ENCODE measurements at places on chromosomes 4 and X.

DNA sequence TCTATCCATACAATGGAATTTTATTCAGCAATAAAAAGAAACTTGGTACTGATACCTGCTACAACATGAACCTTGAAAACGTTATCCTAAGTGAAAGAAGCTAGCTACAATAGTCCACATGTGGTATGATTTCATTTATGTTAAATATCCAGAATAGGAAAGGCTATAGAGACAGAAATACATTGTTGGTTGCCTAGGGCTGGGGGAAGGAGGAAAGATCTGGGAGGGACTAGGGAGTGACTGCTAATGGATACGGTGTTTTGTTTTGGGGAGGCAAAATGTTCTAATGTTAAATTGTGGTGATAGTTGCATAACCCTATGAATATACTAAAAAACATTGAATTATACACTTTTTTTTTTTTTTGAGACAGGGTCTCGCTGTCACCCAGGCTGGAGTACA lies 141.1 kb upstream of the ARX start:
- no peak for DNase-seq

DNA sequence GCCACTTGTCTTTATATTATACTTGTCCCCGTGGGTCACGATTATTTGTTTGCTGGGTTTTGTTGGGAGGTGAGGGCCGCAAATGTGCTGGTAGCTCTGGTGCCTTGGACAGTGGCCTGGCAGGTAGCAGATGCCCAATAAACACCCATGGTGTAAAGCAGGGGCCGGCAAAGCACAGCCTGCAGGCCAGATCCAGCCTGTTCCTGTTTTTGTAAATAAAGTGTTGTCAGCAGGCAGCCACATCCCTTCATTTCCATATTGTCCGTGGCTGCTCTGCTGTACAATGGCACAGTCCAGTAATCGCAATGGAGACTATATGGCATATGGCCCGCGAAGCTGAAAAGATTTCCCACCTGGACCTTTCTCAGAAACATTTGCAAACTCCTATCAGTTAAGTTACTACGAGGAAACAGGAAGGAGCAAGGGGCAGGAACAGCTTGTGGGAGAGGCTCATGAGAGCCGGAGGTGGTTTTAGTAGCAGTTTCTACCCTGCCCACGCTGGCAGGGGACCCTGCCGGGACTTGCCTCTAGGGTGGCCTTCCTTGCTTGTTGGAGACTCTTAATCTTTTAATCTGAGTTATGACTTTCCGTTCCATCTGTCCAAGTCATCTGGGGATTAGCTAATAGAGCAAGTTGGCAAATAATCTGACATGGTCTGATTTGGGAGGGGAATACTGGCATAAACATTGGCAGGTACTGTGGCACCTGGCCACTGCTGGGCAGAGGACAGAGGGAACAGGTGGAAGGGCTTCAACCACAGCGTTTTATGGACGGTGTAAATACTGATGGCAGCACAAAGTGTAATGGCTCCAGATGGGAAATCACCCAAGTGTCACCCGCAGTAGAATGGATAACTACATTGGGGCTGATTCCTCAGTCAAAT lies 19.6 kb downstream of the CLCN4 start:
- DNase-seq, result no peak

- no peak for DNase-seq
These were observed 93.9 kb downstream of the CEP44 start for GRCh38 chr4:174377613-174378012.

GRCh38 chrX:51697397-51697796 lies 12.9 kb upstream of the CENPVL1 start:
- DNase-seq, result no peak

GRCh38 chr4:166064721-166065120 lies 191.7 kb downstream of the TLL1 start:
- DNase-seq, result no peak

- DNase-seq, result no peak
These were observed 51.5 kb upstream of the ETNPPL start for GRCh38 chr4:108814326-108814725.

GRCh38 chr4:40990236-40990898 lies 224.0 kb downstream of the APBB2 start:
- no peak for DNase-seq

DNA sequence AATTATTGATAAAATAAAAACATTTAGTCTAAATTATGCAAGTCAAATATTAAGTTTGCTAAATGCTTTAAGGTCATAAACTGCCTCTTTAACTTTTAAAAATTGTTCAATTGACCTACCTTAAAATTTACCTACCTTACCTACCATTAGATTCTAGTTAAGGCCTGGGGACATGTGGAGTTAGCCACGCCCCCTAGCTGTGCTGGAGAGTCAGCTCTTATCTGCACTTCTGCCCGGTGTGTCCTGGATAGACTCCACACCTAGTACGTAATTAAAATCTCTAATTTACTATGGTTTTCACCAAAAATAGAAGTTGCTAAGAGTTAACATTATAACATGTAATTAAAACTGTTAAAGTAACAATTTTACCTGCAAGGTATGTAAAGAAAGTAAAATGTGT lies 22.7 kb downstream of the TENM3 start:
- DNase-seq, result no peak

DNA sequence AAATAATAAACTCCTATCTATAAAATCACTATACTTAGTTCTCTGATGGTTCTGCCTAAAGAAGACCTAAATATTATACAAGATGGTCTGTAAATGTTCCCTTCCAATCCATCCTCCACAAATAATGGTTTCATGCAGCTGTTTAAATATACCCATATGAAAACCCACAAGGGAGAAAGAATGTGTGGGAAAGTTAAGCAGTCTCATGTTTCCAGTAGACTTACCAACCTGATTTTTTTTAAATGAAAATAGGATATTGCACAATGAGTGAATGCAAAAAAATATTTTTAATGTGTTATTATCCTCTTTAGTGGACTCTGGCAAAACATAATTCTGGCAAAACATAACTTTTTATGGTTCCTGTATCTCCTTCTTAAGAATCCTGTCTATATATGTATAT lies 23.3 kb downstream of the CAMK2D start:
- DNase-seq, result no peak

DNA sequence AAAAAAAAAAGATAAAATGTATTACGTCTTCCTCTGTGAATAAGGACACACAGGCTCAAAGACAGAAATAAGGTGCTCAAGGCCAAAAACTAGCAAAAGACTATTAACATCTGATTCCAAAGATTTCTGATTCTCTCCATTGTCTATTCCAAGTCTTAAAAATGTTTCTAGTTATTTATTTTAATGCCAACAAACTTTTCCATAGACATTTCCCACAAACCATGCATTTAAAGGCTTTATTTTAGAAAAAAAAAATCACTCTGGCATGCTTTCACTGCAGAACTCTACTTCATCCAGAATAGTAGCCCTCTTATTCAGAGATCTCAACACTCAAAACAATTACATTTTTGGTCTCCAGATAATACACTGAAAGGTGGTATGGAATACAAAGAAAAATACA lies 545.0 kb upstream of the TENM3 start:
- no peak for DNase-seq

GRCh38 chrX:42752730-42753129 lies 25.2 kb downstream of the PPP1R2C start:
- no peak for DNase-seq

GRCh38 chr4:14902342-14902741 lies 99.9 kb upstream of the CPEB2 start:
- DNase-seq, result no peak

DNA sequence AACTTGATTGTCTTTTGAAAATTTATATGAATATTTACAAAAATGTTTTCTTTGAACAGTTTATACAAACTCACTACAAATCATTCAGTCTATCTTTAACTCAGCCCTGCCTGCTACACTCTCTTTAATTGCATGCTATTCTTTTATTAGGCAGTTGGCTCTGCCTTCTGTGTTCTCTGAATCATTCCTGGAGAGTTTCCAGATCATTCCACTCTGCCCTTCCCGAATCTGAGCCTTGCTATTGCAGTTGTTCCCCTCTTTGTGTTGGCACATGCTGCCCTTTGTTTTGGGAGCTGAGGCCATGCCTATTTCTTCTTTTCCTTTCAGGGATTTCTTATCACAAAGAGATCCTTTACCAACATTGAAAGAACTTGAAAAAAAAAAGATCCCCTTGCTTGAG lies 8.7 kb upstream of the TECRL start:
- no peak for DNase-seq

DNA sequence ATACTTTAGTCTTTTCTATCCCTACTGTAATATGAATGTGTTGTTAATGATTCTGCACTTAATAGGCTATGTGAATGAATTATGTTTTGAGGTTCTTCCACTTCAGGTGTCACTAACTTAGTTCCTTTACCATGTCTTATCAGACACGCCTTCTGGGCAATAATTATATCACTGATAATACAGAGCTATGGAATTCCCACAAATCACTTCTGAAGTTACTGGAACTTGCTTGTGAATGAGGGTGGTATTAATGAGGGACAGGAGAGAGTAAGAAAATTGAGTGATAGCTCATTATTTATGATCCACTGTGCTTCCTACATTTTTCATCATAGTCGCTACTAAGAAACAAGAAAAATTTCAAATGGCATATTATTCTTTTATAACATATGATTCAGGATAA lies 130.0 kb downstream of the PDLIM5 start:
- no peak for DNase-seq

- DNase-seq, result no peak
These were observed 1.1 kb upstream of the DKK2 start for GRCh38 chr4:107037199-107037584.

DNA sequence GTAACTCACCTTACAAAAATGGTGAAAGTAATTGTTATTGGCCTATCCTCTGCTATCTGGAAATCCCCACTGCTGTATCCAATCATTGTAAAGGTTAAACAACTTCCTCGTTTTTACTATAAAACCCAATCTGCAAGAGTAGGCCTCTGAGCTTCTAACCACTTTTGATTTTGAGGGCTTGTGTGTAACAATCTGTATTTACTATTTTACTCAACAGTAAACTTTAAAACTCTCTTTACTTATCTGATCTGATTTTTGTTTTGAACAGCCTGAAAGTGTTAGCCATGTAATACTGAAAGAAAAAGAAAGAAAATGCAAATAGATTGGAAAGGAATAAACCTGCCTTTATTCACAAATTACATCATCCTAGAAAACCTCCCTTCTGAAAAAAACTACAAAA lies 63.1 kb downstream of the SLC10A7 start:
- DNase-seq, result no peak

DNA sequence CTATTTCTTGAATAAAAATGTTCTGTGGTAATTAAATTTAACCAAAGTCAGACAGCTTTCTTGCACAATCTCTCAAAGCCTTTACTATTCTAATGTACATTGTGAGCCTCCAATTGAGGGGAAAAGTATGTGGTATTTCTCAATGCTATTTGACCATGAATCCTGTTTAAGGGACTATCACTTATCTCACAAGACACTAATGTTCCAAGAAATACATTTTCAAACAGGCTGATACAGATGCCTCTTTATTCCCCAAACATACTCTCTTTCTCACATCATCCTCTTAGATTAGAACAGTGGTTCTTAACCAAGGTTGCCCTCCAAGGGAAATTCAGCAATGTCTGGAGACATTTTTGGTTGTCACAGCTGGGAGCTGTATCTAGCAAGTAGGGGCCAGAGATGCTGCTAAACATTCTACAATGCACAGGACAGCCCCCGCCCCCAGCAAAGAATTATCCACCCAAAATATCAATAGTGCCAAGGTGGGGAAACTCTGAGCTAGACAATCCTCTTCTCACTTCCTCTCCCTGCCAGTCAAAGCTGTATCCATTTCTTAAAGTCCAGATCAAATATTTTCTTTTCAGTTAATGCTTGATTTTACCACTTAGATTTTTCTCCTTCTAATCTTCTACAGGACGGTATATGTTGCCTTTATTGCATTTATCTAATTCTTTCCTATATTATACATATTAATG lies 129.2 kb upstream of the TRIM2 start:
- DNase-seq, result no peak

DNA sequence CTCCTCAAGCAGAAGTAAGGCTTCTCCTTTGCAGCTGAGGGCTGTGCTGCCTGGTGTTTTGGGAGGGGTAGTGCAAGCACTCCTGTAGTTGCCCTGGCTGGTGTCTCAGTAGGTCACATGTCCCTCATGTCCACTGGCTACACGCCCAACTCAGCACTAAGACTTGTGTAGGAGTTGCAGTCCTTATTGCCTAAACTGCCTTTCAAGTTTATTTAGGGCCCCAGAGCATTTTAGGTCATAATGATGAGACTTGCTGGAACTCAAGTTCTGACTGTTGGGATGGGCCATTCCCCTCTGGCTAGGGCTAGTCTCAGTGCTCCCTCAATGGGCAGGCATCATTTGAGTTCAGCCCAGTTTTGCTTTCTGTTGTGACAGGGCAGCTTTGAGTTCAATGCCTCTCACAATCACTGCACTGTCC lies 44.1 kb downstream of the PPM1K start:
- no peak for DNase-seq

DNA sequence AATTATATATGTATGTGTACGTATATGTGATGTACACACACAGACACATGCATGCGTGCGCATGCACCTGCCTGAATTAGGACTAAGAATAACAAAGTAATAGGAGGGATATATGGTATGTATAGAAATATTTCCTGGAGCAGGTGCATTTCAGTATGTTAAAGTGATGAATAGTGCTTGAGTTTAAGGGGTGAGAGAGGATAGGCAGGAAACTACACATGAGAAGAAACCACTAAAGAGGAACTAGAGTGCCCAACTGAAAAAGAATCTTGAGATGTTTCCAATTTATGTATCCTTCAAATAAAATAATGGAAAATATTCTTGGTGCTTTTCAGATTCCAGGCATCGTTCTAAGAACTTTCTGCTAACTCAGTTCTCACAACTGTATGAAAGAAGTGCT lies 52.6 kb upstream of the UNC5C start:
- no peak for DNase-seq

- DNase-seq, result no peak
These were observed 436.6 kb downstream of the C4orf33 start for GRCh38 chr4:129532573-129532972.

- no peak for DNase-seq
These were observed 9.2 kb upstream of the EIF4E start for GRCh38 chr4:98937986-98938720.

DNA sequence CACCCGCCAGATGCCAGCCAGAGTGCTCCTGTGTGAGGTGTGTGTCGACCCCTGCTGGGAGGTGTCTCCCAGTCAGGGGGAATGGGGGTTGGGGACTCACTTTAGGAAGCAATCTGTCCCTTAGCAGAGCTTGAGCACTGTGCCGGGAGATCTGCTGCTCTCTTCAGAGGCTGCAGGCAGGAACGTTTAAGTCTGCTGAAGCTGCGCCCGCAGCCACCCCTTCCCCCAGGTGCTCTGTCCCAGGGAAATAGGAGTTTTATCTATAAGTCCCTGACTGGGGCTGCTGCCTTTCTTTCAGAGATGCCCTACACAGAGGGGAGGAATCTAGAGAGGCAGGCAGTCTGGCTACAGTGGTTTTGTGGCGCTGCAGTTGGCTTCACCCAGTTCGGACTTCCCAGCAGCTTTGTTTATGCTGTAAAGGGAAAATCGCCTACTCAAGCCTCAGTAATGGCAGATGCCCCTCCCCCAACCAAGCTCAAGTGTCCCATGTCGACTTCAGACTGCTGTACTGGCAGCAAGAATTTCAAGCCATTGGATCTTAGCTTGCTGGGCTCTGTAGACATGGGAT lies 80.8 kb downstream of the CCSER1 start:
- DNase-seq, result no peak
